ENCODE measurements at places on chromosomes 13 and 19. TPM values are rescaled to one million over a fixed set of nuclear protein-coding genes. Genes with fewer than 3 reads are reported as not detected.

- no peak for DNase-seq
Observed at GRCh38 chr19:50460161-50460765, 16.0 kb upstream of the EMC10 start.

GRCh38 chr19:14871619-14872230 lies 14.2 kb downstream of the OR7A17 start:
- no peak for DNase-seq

GRCh38 chr13:110562036-110562597 lies 595 bp upstream of the RAB20 start:
- no peak for DNase-seq

DNA sequence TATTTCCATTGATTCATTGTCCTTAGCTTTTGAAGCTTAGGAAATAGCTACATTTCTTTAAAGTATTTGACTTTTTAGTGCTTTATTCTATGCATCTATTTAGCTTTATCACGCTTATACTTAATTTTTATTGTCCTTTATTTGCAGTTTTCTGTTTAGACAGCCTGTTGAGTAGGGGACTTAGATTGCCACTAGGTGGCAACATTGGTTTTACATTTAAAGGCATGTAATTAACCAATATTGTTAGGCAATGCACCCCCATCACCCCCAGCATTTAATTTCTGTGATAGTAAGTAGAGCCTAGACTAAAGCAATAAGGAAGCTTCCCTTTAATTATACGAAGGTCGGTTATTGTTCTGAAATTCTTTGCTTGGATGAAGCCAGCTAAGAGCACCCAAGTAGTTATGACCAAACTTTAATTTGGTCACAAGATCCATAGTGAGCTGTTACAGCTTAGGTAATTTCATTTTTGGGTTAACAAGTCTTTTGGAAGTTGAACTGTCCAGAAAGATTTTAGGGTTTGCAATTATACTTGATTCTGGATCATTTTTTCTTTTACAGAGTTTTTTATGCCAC lies 36.5 kb downstream of the B3GLCT start:
- DNase-seq: no peak

DNA sequence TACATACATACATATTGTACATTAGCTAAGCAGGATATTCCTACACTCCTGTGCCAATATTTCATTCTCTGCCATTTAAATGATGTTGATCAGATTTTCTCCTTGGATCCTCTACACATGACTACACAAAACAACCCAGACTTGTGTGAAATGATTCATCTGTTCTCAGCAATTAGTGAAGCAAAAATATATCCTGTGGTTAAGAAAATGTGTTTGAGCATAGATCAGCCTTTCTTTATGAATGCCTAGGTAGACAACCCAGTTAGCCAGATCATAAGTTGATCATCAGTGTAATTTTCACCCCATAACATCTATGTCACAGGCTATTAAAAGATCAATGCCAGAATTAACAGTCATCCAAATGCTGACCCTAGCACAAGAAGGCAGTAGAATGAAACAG lies 275.2 kb upstream of the EDNRB start:
- DNase-seq: no peak

GRCh38 chr13:113080901-113081521 lies 24.6 kb upstream of the F7 start:
- no peak for DNase-seq

The KLK5 gene
- not detected for total RNA-seq

GRCh38 chr13:62210951-62211350 lies 795.3 kb upstream of the PCDH20 start:
- no peak for DNase-seq

DNA sequence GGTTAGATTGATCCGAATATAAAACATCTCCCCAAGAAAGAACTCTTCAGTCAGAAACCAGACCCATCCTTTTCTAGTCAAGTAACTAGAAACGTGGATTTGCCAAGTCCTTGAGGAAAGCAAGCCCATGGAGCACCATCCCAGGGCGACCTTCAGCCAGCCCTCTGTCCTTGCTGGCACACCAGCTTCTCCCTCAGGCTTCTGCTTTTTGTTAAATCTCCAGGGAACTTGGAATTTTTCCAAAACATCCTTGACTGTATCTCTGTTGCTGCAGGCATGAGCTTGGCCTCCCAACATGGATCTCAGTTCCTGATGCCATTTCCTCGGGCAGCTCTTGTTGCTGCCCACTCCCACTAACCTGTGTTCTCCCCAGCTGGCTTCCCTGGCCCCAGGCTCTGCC lies 27.1 kb upstream of the C1QTNF9 start:
- no peak for DNase-seq

The RGL3 gene
- 2.5 TPM for total RNA-seq

DNA sequence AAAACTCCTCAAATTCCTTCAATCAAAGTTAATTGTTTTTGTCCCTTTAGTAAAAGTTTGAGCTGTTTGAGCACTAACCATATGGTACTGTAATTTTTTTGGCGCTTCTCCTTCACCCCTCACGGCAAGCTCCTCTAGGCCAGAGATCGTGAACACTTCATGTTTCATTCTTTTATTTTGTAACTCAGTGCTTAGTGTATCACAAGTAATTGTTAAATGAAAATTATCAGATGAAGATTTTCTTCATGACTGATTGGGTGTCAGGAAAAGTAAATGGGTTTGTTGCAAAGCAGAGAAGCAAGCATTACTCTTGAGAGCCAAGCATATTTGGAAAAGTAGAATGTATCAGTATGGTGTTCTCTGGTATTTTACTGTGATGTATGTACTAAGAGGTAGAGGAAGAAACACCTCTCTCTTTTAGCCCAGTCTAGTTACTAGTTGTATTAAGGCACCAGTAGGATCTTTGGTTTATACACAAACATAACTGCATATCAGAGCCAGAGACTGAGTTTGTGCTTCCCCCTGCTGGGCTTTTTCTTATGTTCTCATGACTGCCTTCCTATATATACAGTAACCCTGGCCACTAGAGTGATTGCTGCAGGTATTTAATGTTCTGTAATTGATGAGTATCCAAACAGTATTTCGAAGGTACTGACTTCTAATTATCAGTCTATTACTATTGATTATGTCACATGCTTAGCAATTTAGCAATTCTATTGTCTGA lies 202.3 kb upstream of the KLHL1 start:
- DNase-seq: no peak

DNA sequence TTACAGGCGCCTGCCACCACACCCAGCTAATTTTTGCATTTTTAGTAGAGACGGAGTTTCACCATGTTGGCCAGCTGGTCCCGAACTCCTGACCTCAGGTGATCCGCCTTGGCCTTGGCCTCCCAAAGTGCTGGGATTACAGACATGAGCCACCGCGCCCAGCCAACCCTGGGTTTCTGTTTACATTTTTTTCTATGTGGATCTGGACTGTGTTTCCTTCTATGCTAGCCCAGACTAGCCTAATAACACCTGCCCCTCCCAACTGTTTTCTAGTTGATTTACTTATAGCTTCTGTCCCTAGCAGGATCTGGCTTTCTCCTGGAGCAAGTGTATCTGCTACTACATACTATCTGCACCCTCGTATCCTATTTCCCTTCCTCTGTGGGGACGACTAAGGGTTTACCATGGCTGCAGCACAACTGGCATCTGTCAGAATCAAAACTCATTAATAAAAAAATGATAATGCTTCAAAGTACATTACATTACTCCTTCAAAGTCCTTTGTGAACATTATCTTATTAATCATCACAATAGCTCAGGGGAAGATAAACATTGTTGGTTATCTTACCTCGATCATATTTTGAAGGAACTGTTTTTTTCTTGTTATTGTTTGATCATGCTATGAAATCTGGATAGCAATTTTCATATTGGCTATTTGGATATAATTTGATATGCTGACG lies 228.3 kb downstream of the KLF5 start:
- DNase-seq: no peak

DNA sequence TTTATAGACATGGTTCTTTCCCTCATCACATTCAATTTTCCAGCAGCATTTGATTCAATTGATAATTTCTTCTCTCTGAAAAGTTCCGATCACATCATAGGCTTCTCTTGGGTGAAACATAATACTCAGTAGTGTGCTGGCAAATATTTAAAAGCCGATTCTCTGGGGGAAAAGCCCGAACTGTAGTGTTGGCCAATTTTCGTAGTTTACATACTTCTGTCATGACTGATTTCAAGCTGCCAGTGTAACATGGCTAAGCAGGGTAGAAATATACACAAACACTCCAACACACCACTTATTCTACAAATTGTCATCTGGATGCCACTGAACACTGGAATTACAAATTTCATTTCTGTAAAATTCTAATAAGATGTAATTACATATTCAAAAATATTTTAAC lies 56.1 kb upstream of the FREM2 start:
- no peak for DNase-seq

The LIN7B gene
- 4.7 TPM for total RNA-seq

The MATK gene
- total RNA-seq: 0.53 TPM

DNA sequence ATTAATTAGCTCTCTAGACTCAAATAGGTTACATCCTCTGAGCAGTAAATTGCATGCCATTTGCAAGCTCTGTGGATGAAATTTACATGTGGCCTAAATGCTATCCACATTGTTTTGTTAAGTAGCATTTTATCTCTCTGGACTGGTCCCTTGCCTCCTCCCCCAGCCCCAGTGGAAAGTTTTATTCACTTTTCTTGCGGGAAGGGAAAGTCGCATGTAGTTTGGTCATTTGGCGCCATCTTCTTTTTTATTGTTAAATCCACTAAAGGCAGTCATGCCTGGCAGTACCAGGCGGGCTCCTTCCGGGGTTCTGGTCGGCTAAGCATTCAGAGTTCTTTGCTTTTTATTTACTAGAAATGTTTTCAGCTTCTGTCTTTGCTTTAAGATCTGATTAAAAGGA lies 188.7 kb downstream of the TM9SF2 start:
- no peak for DNase-seq

- no peak for DNase-seq
Observed at GRCh38 chr13:51665456-51665855, 81.2 kb downstream of the WDFY2 start.

DNA sequence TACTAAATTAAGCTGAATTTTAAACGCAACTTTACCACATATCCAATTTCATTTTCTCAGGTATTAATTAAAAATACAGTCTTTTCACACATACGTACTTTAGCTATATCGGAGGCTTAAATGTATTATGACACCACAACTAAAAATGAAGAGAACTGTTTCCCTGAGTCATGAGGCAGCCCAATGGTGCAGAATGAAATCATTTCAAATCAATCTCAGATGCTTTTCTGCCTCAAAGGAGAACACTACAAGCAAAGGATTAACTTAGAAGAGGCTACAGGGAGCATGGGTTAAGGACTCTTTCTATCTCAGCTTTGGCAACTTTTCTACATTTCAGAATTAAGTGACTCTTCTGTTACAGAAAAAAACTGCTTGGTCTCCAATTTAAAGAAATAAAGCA lies 516.3 kb upstream of the HTR2A start:
- no peak for DNase-seq

The C19orf38 gene
- total RNA-seq: 2.6 TPM

DNA sequence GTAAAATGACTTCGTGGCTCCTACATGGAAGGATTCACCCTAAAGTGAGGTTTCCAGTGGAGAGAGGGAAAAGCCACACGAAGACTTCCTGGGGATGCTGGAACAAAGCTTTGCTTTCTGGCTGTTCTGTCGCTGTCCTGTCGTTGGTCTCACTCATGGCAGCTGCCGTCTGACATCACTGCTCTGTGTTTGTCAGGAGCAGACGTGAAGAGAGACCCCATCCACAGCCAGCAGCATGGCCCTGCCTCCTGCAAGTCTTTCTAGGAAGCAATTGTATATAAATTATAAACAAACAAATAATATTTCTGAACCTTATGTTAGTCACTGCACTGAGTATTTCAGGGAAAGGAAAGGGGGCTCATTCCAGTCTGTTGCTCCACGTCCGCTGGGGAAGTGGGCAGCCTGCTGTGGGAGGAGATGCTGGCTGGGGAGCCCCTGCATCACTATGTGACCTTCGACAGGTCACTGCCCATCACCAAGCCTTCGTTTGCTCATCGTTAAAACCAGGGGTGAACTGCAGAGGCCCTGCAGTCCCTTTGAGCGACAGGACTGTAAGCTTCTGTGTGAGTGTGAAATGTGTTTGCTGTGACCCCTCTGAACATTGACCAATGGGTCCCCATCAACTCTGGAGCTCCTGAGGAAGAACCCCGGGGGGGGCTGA lies 151.0 kb downstream of the DCT start:
- DNase-seq: no peak

- no peak for DNase-seq
Observed at GRCh38 chr13:88144580-88144979, 473.4 kb downstream of the SLITRK5 start.

GRCh38 chr19:45059258-45059965 lies 16.9 kb downstream of the ZNF296 start:
- DNase-seq: no peak

GRCh38 chr13:69856331-69856730 lies 251.3 kb upstream of the ATXN8OS start:
- DNase-seq: no peak

- DNase-seq: no peak
Observed at GRCh38 chr13:51331354-51331861, 8.1 kb upstream of the SERPINE3 start.

DNA sequence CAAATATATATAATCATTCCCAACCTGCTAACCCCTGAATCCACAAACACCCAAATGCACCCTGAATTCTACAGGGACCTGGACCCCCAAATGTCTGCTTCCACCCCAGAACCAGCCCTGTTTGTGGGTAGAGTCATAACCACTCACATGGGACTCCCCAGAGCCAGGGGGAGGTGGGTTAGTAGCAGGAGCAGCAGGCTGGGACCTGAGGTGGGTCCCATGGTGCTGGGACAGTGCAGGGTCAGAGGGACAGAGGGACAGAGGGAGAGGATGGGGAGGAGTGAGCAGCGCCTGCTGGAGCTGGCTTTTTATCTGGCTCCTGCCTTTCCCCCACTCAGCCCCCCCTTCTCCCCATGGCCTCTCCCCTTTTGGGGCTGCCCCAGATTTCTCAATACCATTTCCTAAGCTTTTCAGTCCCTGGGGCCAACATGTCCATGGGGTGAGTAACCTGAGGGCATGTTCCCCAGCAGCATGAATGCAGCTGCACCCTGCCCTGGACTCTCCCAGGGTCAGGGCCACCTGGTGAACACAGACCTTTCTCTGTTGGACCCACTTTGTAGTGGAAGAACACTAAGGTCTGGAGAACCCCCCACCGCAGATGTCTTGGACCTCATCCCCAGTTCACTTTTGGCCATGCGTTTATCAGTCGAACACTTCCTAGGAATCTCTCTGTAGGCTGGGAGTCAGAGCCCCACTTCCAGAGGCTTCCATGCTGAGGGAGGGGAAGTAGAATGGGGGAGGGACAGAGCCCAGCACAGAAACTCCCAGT lies at the start of gene C3:
C3 (minus strand) TSS at position 282 of the 769 bp plus-strand sequence; CDS start at position 221, 61 bp downstream.
- no peak for DNase-seq

DNA sequence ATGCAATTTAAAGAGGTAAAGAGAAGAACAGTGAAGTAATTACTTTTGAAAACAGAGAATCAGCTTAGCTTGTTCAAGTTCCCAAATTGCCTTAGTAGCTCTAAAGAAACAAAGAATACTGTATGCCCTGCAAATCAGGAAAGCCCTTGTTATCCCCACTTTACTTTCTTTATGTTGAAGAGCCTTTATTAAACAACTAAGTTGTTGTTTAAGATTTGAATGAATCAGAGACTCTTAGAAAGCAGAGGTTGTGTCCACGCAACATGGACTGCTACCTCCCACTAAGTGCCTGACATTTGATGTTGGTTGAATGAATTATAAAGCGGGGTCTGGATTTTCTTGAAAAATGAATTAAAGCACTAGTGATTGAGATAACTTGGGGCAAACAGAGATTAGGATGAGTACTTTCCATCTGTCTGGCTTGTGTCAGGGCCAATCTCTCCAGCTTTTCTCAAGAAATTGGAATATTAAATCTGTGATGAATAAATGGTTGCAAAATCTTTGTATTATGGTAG lies 214.7 kb downstream of the POSTN start:
- DNase-seq: no peak

- no peak for DNase-seq
Observed at GRCh38 chr19:32191921-32192320, 153.5 kb upstream of the ZNF507 start.

Measured in urinary bladder (tissue), 4 donors.